ENCODE measurements at places on chromosomes 6 and 20.

- no peak for DNase-seq
Measured at GRCh38 chr20:62938105-62938888, at the start of gene GID8. TSS of gene GID8 (plus strand) at chr20:62938147. CDS start at chr20:62941503, 3,356 bp downstream.

DNA sequence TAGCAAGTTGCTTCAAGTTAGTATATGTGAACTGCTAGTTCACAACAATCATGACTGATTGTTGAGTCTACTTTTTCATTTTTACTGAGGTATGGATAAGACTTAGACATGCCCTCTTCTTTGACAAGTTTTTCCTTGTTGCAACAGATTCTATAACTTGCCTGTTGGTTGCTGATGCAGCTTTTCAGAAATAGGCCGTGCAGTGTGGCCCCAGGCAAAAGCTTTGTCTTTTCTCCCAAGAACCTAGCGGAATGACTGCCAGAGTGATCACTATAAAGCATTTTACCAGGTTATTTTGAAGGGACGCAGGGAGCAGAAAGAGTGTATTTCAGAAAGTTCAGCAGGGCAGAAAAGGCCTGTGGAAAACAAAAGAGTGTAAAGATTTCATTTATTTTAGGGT lies 16.0 kb downstream of the HECA start:
- no peak for DNase-seq

GRCh38 chr20:1207293-1207878 lies 4.1 kb downstream of the C20orf202 start:
- no peak for DNase-seq

DNA sequence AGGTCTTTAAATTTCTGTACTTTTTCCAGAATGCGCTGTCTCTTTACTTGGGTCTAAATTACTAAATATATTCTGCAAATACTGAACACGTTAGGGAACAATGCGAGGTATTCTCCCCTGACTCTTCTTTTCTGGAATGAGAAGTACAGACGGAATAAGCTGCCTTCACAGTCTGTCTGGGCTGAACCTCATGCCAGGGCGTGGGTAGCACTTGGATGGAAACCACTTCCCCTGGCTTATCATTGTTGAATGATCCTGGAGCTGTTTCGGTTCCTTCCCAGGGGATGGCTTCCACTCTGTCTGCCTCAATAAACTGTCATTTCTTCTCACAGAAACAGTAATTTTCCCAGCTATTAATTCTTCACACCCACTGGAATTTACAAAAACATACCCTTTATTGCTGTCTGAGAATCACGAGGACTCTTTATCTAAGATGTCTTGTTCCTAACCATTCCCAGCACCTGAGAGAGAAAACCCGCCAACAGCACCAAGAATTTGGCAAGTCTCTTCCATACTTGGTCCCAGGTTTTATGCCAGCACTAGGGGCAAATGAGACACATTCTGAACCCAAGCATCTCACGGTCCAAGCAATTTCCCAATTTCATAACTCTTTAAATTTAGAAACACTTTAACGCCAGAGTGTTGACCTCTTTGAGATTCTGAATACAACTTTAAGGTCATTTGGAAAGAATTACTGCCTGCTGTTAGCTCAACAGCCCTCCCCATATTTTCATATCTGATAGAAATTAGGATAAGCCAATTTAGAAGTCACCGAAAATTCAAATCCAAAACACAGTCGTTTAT lies 43.2 kb upstream of the ADGRF5 start:
- DNase-seq, result no peak
